Bone marrow (tissue), 2 donors: ENCODE measurements at places on chromosomes 12 and 14.

DNA sequence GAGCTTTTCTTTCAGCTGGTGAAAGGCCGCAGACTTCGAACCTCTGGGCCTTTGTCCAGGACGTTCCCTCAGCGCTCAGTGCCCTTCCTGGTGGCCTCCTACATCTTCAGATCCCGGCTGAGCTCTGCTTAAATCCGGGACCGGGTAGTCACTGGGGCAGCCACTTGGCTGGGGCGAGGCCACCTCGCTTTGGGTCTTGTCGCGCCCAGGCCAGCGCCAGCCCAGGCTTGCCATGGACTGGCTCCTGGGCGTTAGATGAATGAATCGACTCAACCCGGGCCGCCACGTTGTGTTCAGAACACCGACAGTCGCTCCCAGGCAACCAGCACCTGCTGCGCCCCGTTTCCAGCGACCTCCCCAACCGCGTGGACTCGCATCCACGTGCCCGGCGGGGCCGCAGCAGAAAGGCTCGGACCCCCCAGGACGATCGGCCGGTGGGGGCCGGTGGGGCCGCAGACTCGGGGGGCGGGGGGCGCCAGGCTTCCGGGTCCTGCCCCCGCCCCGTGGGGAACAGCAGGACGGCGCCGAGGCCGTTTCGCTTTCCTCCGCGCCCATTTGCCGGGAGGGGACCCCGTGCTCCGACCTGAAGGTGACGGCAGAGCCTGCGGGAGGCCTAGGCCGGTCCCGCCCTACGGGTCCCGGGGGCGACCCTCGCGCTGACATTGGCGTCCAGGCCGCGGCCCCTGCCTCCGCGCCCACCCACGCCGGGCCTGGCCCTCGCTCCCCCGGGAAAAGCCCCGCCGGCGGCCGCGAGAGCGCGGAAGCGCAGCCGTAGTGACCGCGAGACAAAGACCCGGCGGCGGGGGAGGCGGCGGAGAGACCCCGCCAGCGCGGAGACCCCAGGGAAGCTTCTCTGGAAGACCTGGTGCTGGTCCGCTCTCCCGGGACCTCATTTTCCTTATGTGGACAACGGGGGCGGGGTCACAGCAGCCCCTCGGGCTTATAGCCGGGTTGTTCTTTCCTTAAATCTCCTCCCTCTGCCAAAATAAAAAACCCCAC, 37.3 kb upstream of the RCOR1 start:
- peak; percentile 31 for DNase-seq

- DNase-seq = no peak
Measured at GRCh38 chr12:123938679-123939480, 33.8 kb downstream of the CCDC92 start.

GRCh38 chr12:76738824-76739579, 24.9 kb upstream of the ZDHHC17 start:
- no peak for DNase-seq

DNA sequence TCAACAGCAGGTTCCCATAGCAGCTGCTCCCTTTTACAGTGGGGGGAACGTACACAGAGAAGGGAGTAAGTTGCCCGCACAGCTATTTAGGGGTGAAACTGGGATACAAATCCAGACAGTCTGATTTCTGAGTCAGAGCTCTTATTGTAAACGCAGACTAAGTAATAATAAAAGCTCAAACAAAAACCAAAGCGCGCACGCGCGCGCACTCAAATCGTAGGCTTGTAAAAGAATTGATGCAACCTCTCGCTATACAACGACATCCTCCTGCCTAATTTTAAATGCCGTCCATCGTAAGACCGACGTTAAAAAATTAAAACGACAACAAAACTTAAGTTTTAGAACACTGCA, 747 bp upstream of the DACT1 start:
- DNase-seq = no peak

DNA sequence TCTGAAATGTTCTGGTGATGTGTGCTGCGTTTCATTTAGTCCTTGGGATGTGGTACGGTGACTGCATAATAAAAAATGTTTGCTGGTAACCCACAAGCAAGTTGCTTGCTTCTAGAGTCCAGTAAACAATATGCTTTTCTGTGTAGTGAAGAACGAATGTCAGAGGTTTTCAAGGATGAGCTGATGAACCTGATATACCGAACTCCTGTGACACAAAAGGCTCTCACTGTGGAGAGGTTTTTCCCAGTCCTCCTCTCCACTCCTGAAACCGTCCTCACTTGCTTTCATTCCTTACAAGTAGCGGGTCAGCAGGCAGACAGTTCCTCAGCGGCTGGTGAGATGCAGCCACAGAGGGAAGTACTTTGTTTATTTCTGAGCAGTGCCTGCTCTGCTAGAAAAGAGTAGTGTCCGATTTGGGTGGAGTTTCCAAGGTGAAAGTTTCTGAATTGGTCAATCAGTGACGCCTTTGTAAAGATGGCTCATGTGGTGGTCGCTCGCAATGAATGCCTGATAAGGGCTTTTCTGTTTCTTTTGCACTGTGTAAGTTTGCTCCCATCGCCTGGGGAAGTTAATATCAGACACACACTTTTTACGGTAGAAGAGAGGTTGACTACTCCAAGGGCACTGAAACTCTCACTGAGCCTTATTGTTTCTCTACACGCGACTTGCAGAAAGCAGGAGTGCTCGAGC, 3.0 kb downstream of the ETV6 start:
- DNase-seq = peak; percentile 51

DNA sequence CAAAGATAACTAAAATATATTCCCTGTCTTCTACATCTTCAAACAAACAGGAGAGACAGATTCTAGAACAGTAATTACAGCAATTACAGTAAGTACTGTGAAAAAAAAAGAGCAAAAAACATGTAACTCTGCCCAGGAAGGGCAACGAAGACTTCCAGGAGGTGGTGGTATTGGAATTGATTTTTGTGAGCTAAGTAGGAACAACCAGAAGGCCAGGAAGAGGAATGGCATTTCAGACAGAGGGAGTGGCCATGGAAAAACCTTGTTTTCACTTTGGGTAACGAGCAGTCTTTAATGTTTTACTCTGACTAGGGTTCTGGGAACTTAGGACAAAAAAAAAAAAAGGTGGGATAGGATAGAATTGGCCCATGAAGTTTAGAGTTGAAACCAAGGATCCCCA, 196.3 kb upstream of the PLEKHG7 start:
- no peak for DNase-seq

- no peak for DNase-seq
Measured at GRCh38 chr12:48997719-48998496, 1.3 kb downstream of the DDN start.
